Activated CD4-positive, alpha-beta T cell treated with anti-CD3 and anti-CD28 coated beads, Interleukin-2, Interleukin-4, amounts not matched to agents 100 ng/mL and 50 ng/mL, durations not matched to agents 16 hours and 8 hours (primary cell): ENCODE measurements at places on chromosomes 12 and 14.

GRCh38 chr14:46887144-46887543 is 235.6 kb upstream of the RPL10L start:
- DNase-seq, result no peak

- no peak for DNase-seq
Measured at GRCh38 chr12:1883513-1883912, 34.9 kb downstream of the CACNA2D4 start.

- DNase-seq, result no peak
Measured at GRCh38 chr12:79298506-79298905, 392.3 kb downstream of the PAWR start.

DNA sequence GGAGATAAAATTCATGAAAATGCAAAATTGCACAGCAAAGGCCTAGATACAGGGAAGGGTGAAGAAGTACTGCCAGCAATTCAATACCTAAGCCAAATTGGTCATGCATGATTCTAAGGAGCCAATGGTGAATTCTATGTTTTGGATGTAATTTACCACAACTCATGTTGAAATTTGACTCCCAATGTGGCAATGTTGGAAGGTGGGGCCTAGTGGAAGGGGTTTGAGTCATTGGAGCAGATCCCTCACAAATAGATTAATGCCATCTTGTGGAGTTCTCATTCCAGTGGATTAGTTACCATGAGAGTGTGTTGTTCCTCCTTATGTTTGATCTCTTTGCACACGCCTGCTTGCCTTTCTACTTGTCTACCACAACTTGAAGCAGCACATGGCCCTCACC is 194.0 kb upstream of the ALG10 start:
- DNase-seq, result no peak

- DNase-seq, result no peak
Measured at GRCh38 chr12:95863337-95863736, 4.6 kb downstream of the SNRPF start.

- no peak for DNase-seq
Measured at GRCh38 chr12:16610743-16611142, 4.8 kb upstream of the LMO3 start.

GRCh38 chr14:37048666-37049071 is 123.7 kb downstream of the SLC25A21 start:
- DNase-seq, result no peak

GRCh38 chr12:1728824-1729223 is 38.0 kb downstream of the ADIPOR2 start:
- no peak for DNase-seq

DNA sequence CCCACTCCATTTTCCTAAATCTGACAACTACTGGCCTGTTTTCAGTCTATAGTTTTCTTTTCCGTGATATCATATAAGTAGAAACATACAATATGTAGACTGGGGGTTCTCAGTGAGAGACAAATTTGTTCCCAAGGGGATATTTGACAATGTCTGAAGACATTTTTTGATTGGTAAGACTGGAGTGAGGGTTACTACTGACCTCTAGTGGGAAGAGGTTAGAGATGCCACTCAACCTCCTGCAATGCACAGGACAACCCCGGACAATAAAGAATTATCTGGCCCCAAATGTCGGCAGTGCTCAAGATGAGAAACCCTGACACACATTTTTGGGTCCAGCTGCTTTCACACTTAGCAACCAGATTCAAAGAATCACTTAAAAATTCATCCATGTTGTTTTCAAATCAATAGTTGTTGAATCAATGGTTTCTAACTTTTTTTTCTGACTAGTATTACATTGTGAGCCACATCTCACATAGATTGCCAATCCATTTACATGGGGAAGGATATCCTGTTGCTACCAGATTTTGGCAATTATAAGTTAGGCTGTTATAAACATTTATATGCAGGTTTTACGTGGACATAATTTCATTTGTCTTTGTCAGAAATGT is 307.1 kb downstream of the RPL10L start:
- DNase-seq, result peak; percentile 24

DNA sequence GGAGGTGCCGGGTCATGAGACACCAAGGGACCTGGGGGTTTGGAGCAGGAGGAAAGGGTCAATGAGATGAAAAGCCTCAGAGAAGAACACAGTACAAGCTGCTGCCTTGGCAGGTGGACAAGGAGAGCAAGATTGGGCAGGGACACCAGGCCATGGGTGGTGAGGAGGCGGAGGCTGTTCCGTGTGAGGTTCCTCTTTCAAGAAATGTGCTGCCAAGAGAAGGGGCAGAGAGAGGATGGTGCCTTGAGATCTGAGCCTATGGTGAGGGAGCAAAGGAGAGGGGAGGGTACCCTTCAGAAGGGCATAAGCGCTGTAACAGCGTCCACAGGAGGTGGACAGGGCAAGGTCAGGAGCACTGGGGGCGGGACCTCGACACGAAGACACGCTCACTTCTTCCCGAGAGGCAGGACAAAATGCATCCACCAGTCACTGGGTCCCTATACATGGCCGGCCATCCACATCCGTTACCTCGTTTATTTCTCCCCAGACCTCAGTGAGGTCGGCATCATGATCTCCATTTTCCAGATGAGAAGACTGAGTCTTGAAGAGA is 100.2 kb downstream of the B4GALNT3 start:
- no peak for DNase-seq

GRCh38 chr14:21437063-21437901 is 18.6 kb downstream of the CHD8 start:
- DNase-seq, result peak; percentile 99

- no peak for DNase-seq
Measured at GRCh38 chr12:30961030-30961429, 34.5 kb downstream of the TSPAN11 start.

DNA sequence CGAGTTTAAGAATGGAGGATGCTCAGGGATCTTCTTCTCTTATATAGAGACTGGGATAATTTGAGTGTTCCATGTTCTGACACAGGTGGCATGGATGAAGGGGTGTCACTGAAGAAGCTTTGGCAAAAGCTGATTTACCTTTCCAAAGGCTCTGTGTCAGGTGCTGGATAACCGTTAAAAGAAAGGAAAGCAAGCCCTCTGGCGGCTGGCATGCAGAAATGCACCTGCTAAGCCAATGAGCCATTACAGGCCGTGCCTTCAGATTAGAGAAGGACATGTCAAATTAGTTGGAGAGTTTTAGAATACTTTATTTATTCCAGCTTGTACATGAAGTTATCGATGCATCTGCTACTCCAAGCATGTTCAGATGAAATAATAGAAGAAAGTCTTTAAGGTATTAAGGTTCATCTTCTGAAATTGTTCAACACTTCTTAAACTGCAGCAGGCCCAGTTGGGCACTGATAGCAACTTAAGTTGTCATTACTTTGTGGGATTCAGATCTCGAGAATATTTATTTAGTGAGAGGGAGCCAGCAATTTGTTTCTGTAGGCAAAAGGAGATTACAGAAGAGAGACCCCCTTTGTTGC is 678.2 kb downstream of the NRXN3 start:
- DNase-seq, result peak; percentile 42

- no peak for DNase-seq
Measured at GRCh38 chr14:104972301-104973134, 5.7 kb downstream of the AHNAK2 start.

DNA sequence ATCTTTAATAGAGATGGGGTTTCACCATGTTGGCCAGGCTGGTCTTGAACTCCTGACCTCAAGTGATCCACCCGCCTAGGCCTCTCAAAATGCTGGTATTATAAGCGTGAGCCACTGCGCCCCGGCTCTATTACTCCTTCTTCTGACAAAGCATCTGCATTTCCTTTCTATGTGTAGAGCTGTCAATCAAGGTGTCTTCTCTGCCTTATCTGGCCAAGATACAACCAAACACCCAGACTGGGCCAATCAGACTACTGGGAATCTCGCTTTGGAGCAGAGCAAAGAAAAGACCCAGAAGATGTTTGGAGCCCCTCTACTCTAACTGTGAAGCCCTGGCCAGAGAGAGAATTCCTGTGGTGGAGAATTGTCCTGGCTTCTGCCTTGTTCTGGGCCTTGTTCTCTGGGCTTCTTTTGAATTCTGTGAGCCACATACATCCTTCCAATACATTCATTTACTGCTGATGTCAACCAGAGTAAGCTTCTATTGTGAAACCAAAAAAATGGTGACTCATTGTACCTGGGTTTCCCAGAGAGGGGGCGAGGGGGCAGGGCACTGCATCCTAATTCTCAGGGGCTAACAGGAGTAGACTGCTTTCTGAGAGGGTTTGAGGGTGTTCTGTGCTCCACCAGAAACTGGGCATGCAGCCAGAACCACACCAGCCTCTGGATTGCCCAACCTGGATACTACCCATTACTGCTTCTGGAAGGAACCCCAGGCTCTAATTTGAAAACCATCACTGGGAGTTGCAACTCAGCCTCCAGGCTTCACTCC is 18.8 kb upstream of the FLVCR2 start:
- DNase-seq, result peak; percentile 78

DNA sequence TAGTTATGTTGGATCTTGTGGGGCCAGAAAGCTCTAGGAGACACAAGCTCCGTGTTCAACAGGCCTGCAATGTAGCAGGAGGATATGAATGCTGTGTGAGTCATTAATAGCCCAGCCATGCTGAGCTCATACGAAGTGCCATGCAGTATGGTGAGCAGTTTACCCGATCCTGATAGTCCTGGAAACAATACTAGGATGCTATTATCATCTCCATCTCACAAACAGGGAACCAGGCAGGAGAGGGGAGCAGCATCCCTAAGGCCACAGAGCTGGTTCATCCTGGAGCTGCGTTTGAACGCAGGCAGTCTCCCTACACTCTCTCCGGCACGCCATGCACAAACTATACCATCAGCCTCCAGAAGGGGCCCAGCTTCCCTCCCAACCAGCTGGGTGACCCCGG is 20.5 kb downstream of the TTC7B start:
- DNase-seq, result no peak

DNA sequence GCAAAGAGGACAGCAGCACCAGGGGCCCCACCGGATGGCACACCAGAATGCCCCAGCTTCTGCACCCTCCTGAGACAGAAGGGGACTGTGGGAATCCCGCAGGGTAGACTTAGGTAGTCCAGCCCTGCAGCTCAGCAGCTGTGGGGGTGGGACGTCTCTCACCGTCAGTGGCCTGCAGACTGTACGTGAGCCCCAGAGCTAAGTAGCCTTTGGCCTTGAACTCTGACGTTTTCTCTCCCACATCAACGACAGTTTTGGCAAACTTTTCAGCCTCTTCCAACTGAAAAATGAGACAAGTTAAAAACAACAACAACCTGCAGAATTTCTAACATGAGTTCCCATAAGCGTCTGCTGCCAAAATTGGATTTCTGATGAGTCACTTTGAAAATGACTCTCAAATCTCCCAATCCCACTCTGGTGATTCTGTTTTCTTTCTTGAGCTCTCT is 161.4 kb downstream of the TTC7B start:
- no peak for DNase-seq

GRCh38 chr12:112782943-112783342 is 8.6 kb upstream of the RPH3A start:
- no peak for DNase-seq

DNA sequence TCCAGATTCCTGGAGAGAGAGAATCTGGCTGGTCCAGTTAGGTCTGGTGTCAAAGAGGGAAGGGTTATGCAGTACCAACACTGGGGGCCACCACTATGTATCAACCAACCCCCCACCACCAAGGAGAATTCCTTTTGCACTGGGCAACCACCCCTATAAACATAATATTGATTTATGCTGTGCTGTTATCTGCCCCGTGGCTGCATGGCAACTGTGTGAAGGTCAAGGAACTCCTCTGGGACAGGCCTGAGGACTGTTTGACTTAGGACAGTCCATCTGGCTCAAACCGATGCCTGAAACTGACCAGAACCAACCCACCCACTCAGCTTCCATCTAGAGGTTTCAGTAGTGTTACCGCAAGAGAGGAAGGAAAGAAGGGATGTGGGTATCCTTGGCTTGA is 20.5 kb downstream of the PLEKHH1 start:
- DNase-seq, result no peak

- DNase-seq, result no peak
Measured at GRCh38 chr12:29145372-29146170, 3.5 kb upstream of the FAR2 start.

- no peak for DNase-seq
Measured at GRCh38 chr14:33551963-33552362, 398.9 kb downstream of the EGLN3 start.

- no peak for DNase-seq
Measured at GRCh38 chr14:87864356-87865270, 128.4 kb downstream of the GALC start.

DNA sequence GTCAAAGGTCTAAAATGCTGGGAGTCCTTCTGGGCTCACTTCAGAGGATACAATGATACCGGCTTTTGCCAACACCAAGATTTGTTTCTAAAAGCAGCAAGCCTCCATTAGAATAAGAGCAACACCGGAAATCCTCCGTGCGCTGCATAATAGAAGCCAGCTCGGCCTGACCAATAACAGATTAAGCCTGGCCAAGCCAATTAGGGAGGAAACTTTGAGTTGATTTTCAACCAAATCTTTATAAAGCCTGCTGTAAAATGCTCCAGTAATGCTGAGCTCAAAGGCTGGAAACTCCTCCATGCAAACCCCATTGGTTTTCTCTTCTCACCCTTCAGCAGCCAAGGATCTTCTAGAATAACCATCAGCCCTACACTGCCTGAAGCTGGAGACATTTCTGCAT is 150.1 kb downstream of the NTF3 start:
- DNase-seq, result no peak

GRCh38 chr14:52063052-52063462 is 5.8 kb downstream of the NID2 start:
- no peak for DNase-seq

- DNase-seq, result peak; percentile 54
Measured at GRCh38 chr14:32259368-32260013, 56.4 kb upstream of the RNU6-8 start.

- DNase-seq, result no peak
Measured at GRCh38 chr12:108643941-108644810, 10.5 kb upstream of the SELPLG start.
